Liver (tissue), 10 donors: ENCODE measurements at places on chromosomes 5 and 9.

DNA sequence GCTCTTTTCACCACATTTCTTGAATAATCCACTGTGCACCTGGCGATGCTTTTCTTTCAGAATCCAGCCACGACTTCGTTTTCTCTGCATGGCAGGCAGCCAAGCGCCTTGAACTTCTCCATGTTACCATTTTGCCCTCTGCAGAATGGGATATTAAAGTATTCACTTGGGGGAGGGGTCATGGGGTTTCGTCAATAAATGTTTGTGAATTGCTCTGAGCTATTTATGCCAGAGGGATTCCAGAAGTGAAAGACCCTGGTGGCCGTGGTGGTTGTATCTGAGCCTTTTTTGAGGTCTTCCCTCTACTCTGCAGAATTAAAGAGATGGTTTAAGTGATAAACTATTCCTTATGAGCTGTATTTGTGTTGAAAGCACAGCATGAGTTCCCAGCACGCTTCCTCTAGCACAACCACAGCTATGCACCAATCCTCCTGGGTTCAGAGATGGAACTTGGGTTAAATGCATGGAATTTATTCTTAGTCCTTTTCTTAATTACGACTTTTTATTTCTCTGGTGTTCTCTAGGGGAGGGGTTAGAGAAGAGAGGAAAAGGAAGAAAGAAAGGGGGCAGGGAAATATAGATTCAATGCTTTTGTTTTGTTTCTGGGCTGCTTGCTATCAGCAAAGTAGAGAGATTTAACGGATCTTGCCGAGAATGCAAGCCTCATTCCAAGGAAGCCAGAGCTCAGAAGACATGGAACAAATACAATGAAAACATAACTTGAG lies 478.2 kb upstream of the TNC start:
- no peak for DNase-seq

DNA sequence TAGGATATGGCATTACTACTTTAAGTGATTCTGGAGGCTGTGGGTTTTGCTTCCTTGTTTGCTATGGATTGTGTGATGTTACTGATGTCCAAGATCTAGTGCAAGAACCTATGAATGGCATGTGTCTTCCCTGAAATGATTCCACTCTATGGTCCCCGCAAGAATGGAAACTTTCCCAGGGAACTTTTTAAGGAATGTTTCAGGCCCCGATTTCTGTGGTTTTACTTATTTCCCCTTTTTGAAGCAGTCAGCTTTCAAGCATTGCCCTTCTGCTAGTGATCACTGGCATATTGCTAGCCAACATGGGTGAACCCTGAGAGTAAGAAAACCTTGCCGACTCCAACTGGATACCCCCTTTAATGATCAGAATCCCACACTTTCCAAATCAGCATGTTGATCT lies 26.6 kb upstream of the CD180 start:
- no peak for DNase-seq

DNA sequence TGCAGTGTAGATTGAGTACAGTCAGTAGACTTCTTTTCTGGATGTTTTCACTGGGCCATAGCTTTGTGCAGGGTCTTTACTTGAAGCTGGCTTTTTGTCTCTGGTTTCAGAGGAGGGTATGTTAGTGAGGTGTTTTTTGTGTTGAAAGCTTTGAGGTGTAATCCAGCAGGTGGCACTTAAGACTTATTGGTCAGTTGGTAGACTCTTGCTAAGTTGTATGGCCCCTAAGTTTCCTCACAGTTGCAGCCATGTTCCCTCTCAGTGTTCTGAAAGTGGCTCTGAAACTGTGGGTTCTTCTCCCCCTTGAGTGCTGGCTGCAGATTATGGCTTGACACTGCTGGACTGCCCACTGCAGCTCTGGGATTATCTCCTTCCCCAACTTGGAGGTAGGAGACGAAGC lies 55.7 kb upstream of the SLC44A1 start:
- no peak for DNase-seq

GRCh38 chr5:156356238-156356637 lies 29.3 kb downstream of the SGCD start:
- no peak for DNase-seq

- DNase-seq = no peak
Observed at GRCh38 chr5:21685522-21685921, 1167.6 kb downstream of the CDH12 start.

- no peak for DNase-seq
Observed at GRCh38 chr5:134547999-134548658, 22.7 kb downstream of the JADE2 start.
